ENCODE measurements at places on chromosomes 1 and 21. TPM values are rescaled to one million over a fixed set of nuclear protein-coding genes. Genes with fewer than 3 reads are reported as not detected.

ACTN2 gene
- not detected for total RNA-seq

RIIAD1 gene
- not detected for total RNA-seq

GPBP1L1 gene
- total RNA-seq, result 105 TPM

DNA sequence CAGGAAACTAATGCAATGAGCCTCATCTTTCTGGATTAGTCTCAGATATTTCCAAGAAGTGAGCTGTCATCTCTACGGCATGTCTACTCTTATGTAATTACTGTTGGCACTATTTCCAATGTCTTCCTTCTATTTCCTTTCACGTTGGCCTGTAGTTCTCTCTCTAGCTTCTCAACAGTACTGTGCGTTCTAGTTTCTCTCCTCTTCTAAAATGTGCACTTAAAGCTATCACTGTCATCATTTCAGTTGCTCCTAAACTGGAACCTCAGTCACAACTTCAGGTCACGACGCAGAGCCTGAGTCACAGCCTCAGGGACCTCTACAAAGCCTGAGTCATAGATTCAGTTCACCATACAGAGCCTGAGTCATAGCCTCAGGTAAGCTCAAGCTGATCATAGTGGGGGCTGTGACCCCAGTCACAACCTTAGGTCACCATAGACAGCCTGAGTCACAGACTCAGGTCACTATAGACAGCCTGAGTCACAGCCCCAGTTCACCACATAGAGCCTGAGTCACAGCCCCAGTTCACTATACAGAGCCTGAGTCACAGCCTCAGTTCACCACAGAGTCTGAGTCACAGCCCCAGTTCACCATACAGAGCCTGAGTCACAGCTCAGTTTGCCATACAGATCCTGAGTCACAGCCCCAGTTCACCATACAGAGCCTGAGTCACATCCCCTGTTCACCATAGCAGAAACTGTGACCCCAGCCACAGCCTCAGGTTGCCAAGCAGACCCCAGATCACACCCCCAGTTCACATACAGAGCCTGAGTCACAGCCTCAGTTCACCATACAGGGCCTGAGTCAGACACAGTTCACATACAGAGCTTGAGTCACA is 13.0 kb downstream of the WNT9A start:
- peak; percentile 99 for DNase-seq

- no peak for DNase-seq
Observed at GRCh38 chr21:42668298-42668992, 15.0 kb downstream of the PDE9A start.

DNA sequence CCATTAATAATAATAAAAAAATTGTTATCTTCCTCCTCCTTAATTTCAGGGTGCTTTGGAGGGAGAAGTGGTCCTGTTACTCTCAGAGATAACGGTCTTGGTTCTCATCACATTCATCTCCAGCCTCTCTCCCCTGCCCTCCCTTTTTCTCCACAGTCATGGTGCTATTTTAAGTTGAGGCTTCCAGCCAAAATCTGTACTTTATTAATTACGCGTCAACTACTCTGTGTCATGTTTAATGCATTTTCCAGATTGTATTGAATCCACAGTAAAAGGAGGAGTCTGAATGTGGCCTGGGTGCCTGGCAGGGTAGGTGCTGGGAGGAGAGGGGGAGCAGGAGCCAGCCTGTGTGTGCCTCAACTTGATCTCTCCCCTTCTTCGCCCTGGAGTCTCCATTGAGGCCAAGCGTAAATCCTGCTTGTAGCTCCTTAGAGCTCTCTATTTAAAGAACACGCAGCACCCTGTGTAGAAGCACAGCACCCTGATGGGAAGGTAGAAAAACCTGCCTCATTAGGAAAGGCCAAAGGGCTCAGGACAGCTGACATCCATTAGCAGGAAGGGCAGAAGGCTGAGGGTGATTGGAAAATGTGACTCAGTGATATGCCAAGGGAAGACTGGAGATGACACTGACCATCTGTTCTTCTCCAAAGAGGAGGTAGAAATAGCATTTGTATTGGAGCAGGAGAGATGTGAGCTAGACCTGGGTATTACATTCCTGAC is 82.4 kb downstream of the PLXNA2 start:
- DNase-seq, result no peak

DNA sequence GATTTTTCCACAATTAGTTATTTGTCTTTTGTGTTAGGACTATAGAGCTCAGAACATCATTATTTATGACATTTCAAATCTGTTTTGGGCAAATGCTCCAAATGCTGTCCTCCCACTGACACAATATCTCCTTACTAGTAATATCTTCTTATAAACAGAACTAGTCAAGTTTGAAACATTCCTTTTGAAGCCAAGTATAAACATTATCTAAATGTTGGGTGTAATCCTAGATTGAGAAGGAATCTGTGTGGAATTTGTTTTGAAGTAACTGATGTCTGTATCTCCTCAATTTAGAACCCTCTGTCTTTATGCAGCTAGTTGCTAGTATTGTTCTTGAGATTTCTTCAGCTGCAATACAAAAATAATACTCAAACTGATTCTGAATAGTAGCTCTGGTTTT is 28.5 kb upstream of the PAXBP1 start:
- no peak for DNase-seq

- DNase-seq, result no peak
Observed at GRCh38 chr1:177817937-177818875, 151.7 kb downstream of the SEC16B start.
